ENCODE measurements at places on chromosomes 7 and 10. TPM values are rescaled to one million over a fixed set of nuclear protein-coding genes. Genes with fewer than 3 reads are reported as not detected.

- no peak overlapping the region for H3K4me3 ChIP-seq
- no peaks in the 10 kb centered on the region for H3K36me3 ChIP-seq
- H3K4me1 ChIP-seq: no peaks in the 10 kb centered on the region
- no peak overlapping the region for H3K27ac ChIP-seq
Observed at GRCh38 chr10:67036808-67037207, 111.0 kb downstream of the LRRTM3 start.

- H3K4me1 ChIP-seq: no peaks in the 10 kb centered on the region
- no peak overlapping the region for H3K27ac ChIP-seq
- DNase-seq: no peak
Observed at GRCh38 chr7:23712368-23713284, 2.6 kb downstream of the STK31 start.

DNA sequence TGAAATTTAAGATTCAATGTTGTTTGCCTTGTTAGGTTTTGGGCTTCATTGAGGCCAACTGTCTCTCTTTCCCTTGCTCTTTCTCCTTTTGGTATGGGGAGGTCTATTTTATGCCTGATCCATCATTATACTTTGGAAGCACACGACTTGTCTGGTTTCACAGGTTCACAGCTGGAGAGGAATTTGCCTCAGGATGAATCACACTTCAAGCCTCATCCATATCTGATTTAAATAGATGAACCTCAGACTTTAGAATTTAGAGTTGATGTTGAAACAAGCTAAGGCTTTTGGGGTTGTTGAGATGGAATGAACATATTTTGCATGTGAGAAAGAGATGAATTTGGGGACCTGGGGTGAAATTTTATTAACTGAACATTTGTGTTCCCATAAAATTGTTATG lies 150.5 kb upstream of the IGFBP3 start:
- H3K27ac ChIP-seq: no peak overlapping the region
- no peaks in the 10 kb centered on the region for H3K36me3 ChIP-seq
- no peaks in the 10 kb centered on the region for H3K4me1 ChIP-seq
- no peak for DNase-seq
- no peak overlapping the region for H3K4me3 ChIP-seq

DNA sequence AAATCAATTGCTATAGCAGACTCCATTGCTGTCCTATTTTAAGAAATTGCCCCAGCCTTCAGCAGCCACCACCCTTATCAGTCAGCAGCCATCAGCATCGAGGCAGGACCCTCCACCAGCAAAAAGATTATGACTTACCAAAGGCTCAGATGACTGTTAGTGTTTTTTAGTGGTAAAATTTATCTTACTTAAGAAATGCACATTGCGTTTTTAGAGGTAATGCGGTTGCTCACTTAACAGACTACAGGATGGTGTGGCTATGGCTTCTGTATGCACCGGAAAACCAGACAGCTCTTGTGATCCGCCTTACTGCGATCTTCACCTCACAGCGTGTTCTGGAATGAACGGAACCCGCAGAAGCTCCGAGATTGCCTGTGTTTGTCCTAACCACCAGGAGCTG lies 58.1 kb downstream of the WDR37 start:
- peaks cover 26% of the 10 kb centered on the region for H3K4me1 ChIP-seq
- peaks cover 5% of the 10 kb centered on the region for H3K36me3 ChIP-seq
- no peak overlapping the region for H3K27ac ChIP-seq
- DNase-seq: no peak
- peaks cover 2% of the 10 kb centered on the region for H3K27me3 ChIP-seq
- no peak overlapping the region for H3K4me3 ChIP-seq

DNA sequence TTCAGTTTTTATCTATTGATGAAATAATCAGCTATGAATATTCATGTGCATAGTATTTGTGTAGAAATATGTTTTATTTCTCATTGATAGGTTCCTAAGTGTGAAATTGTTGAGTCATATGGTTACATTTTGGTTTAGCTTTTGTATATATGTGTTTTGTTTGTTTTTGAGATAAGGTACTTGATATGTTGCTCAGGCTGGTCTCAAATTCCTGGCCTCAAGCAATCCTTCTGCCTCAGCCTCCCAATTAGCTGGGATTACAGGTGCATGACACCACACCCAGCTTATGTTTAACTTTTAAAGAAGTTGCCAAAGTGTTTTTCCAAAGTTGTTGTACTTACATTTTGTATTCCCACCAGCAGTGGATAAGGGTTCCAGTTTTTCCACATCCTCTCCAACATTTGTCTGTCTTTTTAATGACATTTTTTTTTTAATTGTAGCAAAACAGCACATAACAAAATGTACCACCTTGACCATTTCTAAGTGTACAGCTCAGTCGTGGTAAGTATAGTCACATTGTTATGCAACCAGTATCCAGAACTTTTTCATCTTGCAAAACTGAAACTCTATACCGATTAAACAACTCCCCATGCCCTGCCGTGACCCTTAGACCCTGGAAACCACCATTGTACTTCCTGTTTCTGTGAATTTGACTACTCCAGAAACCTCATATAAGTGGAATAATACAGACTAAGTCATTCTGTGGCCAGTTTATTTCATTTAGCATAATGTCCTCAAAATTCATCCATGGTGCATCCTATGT lies 12.6 kb upstream of the UBE2D1 start:
- DNase-seq: no peak
- no peaks in the 10 kb centered on the region for H3K36me3 ChIP-seq
- no peaks in the 10 kb centered on the region for H3K4me1 ChIP-seq
- H3K27ac ChIP-seq: no peak overlapping the region

Gene PRR15
- total RNA-seq: not detected

- peaks cover 11% of the 10 kb centered on the region for H3K4me1 ChIP-seq
- H3K36me3 ChIP-seq: no peaks in the 10 kb centered on the region
- H3K4me3 ChIP-seq: no peak overlapping the region
- H3K27me3 ChIP-seq: no peaks in the 10 kb centered on the region
Observed at GRCh38 chr10:67803588-67804394, 34.2 kb downstream of the DNAJC12 start.

Gene IL2RA
- not detected for total RNA-seq

DNA sequence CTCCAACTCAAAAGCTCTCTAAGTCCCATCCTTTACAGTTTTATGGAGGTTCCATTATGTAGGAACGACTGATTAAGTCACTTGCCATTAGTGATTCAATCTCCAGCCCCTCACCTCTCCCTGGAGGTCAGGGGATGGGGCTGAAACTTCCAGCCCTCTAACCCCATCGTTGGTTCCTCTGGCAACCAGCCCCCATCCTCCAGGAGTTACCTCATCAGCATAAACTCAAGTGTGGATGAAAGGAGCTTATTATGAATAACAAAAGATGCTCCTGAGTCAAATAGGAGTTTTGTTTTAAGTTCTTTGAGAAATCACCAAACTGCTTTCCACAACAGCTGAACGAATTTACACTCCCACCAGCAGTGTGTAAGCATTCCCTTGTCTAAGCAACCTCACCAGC lies 494.3 kb upstream of the AUTS2 start:
- no peak overlapping the region for H3K4me3 ChIP-seq
- H3K36me3 ChIP-seq: no peaks in the 10 kb centered on the region
- DNase-seq: no peak
- no peaks in the 10 kb centered on the region for H3K27me3 ChIP-seq
- no peak overlapping the region for H3K27ac ChIP-seq

GRCh38 chr7:56174346-56174874 lies 58.2 kb upstream of the NUPR2 start:
- H3K4me3 ChIP-seq: no peak overlapping the region
- no peak for DNase-seq

Gene C7orf57
- not detected for total RNA-seq

DNA sequence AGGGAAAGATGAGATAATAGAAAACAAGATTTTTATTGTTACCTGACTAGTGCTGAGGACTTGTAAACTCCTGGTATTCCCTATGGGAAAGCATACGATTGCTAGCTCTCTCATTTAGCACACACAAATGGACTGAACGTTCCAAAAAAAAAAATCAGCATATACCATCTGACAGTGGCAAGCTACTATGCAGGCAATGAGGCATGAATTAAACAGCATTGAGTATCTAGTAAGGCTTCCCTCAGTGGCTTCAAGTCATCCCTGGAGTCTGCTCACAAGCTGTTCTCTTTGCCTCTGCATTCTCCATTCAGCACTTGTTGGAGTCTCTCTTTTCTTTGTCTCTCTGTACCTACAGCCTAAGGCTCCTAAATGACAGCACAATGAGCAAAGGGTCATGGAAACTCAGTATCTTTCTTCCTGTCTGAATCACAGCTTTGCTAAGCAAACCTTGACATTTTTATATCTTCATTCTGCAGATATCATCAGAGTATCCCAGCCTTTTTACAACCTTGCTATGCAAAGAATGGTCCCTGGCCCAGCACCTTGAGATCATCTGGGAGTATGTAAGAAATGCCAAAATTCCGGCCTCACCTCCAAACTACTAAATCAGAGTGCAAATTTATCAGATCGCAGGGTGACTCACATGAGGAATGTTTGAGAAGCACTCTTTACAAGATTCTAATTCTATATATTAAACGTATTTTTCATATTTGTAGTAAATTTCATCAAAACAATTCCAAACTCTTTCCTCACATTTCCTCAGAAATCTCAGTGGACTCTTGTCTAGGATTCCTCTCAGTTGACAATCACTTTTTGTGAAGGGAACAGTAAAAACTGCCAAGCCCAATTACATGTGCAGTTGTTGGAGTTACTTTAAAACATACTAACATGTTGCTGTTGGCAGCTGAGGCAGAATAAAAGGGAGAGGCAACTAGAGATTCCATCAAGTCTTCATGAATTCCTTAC lies 10.8 kb upstream of the LIPA start:
- H3K27ac ChIP-seq: no peak overlapping the region
- H3K4me3 ChIP-seq: no peak overlapping the region
- H3K4me1 ChIP-seq: peaks cover 6% of the 10 kb centered on the region
- no peaks in the 10 kb centered on the region for H3K27me3 ChIP-seq

Gene SDK1
- total RNA-seq: 225 TPM

- no peaks in the 10 kb centered on the region for H3K4me1 ChIP-seq
- no peak for DNase-seq
- H3K27me3 ChIP-seq: peaks cover 2% of the 10 kb centered on the region
- no peaks in the 10 kb centered on the region for H3K36me3 ChIP-seq
- H3K27ac ChIP-seq: no peak overlapping the region
Observed at GRCh38 chr10:44571701-44572100, 186.8 kb upstream of the CXCL12 start.

Gene LEP
- total RNA-seq: not detected

GRCh38 chr7:155464948-155465739 lies 7.2 kb downstream of the EN2 start:
- H3K27me3 ChIP-seq: peaks cover 47% of the 10 kb centered on the region
- no peak overlapping the region for H3K4me3 ChIP-seq
- peaks cover 2% of the 10 kb centered on the region for H3K4me1 ChIP-seq
- no peaks in the 10 kb centered on the region for H3K36me3 ChIP-seq
- no peak overlapping the region for H3K27ac ChIP-seq
- no peak for DNase-seq

Gene NRP1
- total RNA-seq: 100 TPM

- peaks cover 30% of the 10 kb centered on the region for H3K4me1 ChIP-seq
- H3K27me3 ChIP-seq: peaks cover 2% of the 10 kb centered on the region
- no peak overlapping the region for H3K4me3 ChIP-seq
- DNase-seq: no peak
- no peak overlapping the region for H3K27ac ChIP-seq
- H3K36me3 ChIP-seq: no peaks in the 10 kb centered on the region
Observed at GRCh38 chr7:127770885-127771284, 118.9 kb downstream of the SND1 start.

GRCh38 chr10:133082685-133083421 lies 4.9 kb upstream of the ADGRA1 start:
- H3K4me1 ChIP-seq: peaks cover 6% of the 10 kb centered on the region
- peaks cover 5% of the 10 kb centered on the region for H3K27me3 ChIP-seq
- no peak overlapping the region for H3K27ac ChIP-seq
- H3K4me3 ChIP-seq: no peak overlapping the region

Gene LIPN
- not detected for total RNA-seq

Gene CRPPA
- total RNA-seq: 5.3 TPM

Gene GPR26
- 0.10 TPM for total RNA-seq

Gene ASL
- total RNA-seq: 26.6 TPM

DNA sequence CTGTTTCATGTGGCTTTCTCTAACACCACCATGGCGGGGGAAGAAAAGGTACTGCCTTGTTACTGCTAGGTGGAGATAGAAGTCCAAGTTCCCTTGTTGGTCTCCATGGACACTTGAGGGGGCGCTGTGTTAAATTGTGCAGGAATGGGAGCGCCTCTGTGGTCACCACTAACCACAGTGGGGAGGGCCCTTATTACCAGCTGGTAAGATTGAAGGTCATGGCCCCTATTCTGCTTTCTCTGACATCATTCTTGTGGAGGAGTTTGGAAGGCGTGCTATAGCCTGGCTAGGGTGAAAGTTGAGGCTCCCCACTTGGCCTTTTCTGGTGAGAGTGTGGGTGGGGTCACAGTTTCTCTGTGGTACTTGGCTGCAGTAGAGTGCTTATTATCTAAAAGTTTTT lies 14.9 kb upstream of the MXI1 start:
- peaks cover 6% of the 10 kb centered on the region for H3K27me3 ChIP-seq
- H3K4me3 ChIP-seq: no peak overlapping the region
- no peak overlapping the region for H3K27ac ChIP-seq
- no peaks in the 10 kb centered on the region for H3K4me1 ChIP-seq
- H3K36me3 ChIP-seq: peaks cover 5% of the 10 kb centered on the region

Gene PGAM2
- 13.3 TPM for total RNA-seq

Measured in glutamatergic neuron (in vitro differentiated cells).